ENCODE measurements at places on chromosomes 7 and 10.
A peak's percentile ranks its signal among the peaks of the same experiment; 100 is the strongest.

DNA sequence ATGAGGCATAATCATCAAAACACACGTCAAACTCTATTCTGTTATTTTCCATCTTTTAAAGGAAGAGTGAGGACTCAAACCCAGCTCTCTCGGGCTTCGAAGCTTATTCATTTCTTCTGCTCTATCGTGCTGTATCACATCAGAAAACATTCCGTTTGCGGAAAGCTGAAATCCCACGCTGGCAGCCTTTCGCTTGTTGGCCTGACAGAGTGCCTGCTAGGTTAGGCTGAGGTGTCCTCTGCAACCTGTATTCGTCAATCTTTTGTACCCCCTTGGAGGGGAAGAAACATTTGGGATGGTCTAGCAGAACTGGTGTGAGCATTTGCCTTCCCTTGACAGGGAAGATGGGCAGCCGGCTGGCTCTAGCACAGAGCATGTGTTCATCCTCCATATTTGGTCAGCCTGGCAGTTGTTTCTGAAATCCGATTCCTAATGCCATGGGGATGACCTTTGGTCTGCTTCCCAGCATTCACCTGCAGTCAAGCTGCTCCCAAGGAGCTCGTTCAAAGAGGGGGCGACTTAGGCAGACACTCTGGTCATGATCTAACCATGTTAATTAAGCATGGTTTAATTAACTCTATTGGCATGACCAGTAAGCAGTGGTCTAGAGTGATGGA is 55.2 kb downstream of the TACC2 start:
- no peak for DNase-seq

DNA sequence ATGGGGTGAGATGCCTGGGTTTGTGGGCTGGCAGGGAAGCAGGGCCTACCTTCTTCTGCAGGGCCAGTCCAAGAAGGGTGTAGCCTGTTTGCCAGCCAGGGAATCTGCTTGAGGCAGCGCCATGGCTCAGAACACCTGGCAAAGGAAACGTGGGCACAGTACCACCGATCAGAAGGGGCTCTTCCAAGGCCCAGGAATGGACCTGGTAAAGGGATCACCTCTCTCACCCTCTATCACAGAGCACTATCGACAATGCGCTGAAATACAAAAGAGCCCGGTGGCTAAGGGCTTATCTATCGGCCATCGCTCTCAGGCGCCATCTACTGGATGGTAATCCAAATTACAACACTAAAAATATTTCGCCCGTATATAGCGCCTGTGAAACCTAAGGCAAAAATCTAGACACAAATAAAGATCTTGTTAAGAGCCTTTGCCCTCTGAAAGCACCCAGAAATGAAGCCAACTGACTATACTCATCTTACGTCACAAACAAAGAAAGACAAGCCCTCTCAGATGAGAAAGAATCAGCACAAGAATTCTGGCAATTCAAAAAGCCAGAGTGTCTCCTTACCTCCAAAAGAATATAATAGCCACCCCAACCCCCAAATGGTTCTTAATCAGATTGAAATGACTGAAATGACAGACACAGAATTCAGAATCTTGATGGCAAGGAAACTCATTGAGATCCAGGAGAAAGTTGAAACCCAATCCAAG is 217.8 kb upstream of the HPS1 start:
- DNase-seq, result peak; percentile 46

DNA sequence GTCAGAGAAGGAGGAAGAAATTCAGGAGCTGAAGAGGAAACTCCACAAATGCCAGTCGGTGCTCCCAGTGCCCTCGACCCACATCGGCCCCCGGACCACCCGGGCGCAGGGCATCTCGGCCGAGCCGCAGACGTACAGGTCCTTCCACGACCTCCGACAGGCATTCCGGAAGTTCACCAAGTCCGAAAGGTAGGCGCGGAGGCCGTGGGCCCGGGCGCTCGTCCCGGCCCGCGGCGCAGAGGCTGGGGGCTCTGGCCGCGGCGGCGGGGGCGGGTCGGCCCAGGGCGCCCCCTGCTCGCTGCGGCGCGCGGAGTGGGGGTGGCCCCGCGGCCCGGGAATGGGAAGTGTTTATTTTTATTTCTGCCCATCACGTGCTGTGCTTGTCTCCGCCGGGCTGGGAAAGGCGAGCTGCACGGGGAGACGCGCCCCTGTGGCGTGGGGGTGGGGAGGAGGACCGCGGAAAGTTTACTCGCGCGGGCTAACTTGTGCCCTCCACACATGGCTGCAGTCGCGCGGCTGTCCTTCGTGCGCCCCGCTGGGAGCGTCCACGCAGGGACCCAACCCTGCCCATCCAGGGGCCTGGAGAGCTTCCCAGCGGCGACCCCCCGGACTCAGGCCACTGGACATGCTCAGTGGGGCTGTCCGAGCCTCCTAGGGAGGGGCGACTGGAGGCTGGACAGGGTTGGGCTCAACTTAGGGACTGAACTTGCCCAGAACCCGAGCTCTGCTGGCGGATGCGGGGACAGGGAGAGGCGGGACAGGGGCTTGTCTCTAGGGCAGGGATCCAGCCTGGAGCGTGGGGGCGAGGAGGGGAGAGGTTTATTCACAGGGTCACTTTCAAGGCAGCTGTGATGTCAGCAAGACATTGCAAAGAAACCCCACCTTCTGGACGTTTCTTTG is 82.6 kb upstream of the PRKG1 start:
- DNase-seq, result peak; percentile 10

- no peak for DNase-seq
Observed at GRCh38 chr7:123649964-123650363, 5.7 kb upstream of the LMOD2 start.

DNA sequence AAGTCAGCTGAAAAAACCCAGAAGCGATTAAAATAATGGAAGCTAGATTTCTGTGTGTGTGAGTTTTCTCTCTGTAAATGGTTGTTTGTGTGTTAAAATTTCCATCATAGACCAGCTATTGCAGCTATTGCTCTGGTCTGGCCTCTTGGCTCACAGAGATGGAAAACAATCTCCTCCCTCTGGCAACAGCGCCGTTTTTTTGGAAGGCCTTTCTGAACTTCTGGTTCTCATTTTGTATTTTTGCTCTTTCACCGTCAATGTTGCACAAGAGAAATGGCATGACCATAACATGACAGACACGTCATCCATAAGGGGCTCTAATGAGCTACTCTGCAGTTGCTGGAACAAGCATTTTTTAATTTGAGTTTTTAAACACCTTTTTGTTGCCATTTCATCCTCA is 91.0 kb downstream of the CUBN start:
- no peak for DNase-seq

DNA sequence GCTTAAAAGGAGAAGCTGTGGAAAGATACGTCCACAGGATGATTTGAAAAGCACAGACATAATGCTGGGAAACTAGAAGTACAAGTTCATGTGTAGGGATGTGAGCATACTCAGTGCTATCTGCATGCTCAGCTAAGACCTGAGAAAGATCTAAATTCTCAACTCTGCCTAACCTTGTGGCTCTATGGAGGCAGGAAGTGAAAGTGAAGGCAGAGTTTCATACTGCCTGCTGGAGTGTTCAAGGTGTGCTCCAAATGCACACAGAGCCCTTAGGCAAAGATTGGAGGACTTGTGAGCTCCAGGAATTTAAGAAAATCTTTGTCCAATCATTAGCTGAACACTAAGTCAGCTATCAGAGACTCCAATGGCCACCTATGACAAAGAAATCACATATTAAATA is 190.9 kb downstream of the RNLS start:
- DNase-seq, result peak; percentile 24

DNA sequence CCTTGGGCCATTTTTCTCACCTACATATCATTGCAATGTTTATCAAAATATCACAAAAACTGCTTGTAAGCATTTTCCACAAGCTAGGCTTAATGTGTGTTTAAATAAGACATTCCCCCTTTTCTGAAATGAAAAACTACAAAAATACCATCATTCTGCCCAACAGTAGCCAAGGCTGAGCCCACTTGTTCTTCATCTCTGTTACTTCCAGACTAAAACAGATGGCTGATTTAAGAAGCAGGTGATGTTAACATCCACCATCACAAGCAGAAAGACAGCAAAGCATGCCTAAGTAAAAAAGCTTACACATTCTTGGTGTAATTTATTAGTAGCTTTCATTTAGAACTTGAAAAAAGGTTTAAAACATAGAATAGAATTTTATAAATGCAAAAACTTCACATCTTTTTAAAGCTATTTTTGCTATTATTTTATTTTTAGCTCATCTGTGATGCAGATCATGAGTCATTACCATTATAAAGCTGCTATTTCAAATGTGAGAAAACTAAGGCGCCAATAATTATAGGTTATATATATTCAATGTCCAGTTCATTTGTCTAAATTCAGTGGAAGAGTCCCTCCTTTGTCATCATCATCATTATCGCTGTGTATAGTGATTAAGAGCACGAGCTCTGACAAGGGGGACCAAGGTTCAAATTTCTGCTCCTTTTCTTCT is 109.4 kb downstream of the RELN start:
- DNase-seq, result no peak

- DNase-seq, result no peak
Observed at GRCh38 chr7:77796960-77797359, 1.3 kb downstream of the TMEM60 start.

DNA sequence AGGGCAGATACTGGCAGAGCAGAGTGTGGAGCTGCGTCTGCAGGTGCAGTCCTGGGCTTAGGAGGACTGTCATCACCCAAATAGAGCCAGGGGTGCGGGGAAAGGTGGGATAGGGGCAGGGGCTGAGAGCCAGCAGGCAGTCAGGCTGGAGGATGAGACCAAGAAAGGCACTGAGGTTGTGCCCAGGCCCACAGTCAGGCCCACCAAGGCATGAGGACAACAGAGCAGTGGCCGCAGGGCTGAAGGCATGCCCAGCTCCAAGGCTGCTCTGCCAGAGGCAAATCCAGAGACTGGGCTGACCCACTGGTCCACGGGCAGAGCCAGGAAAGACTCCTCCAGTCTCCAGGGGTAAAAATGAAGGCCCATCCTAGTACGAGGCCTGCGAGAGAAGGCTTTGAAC is 24.4 kb upstream of the GATAD1 start:
- DNase-seq, result no peak

DNA sequence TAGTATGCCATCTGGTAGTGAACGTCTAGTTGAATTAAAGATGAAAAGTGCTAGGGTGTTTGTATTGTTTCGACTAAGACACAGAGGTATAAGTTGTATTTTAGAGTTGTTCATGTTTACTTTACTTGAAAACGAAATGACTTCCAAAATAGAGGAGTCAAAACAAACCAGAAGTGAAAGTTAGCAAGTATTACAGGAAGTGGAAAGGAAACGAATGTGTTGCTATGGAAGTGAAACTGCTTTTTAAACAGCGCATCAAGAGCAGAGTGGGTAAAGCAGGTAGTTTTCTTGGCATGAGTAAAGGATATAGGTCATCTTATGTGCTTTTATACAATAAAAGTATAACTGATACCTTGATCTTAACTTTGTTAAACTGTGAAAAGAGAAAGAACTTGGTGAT is 20.0 kb upstream of the GALNTL5 start:
- DNase-seq, result peak; percentile 57

DNA sequence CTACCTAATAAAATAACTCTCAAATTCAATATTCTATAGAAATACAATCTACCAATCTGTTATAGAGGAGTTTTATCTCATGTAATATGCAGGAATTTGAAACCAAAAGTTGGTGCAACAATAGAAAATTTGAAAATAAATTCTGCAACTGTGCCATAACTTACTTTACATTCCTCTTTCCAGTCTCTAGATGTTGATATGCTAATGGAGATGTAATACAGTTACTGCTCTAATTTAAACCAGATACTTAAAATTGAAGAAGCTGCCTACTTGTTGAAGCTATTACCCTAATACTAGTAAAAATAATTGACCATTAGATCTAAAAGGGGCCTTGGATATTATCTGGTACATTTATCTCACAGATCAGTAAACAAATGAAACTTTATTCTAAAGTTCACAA is 1.4 kb downstream of the ENKUR start:
- no peak for DNase-seq

GRCh38 chr10:104892879-104893617 is 252.0 kb downstream of the SORCS3 start:
- no peak for DNase-seq

DNA sequence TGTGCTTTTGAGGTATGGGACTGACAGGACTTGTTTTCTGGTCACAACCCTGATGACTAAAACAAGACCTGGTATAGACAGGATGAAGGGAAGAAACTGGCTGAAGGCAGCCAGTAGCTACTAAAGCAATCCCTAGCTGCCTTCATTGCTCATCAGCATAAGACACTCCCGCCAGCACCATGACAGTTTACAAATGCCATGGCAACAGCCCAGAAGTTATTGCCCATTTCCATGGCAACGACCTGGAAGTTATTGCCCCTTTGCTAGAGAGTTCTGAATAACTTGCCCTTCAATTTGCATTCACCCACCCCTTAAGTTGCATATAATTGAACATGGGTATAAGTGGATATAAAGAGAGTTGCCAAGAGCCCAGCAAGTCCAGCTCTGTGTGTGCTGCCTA is 169.6 kb upstream of the FAM171A1 start:
- DNase-seq, result no peak

GRCh38 chr10:651692-652091 is 37.8 kb downstream of the DIP2C start:
- DNase-seq, result no peak

DNA sequence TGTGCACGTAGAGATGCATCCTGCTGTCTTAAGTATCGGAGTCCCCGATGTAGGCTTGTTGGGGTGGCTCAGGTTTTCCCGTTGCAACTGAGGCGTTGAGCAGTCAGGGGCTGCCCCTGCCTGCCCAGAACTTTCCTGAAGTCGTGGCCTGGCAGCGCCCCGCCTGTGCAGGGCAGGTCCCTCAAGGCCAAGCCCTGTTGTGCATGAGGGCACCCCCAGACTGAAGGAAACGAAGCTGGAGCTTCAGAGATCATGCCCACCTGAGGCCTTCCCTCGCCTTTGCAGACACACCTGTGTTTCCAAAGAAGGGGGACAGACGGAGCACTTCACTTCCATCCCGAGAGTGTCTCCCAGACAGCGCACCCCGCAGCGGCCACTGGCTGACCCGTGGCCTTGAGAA is 121.1 kb downstream of the NKX6-2 start:
- DNase-seq, result no peak

DNA sequence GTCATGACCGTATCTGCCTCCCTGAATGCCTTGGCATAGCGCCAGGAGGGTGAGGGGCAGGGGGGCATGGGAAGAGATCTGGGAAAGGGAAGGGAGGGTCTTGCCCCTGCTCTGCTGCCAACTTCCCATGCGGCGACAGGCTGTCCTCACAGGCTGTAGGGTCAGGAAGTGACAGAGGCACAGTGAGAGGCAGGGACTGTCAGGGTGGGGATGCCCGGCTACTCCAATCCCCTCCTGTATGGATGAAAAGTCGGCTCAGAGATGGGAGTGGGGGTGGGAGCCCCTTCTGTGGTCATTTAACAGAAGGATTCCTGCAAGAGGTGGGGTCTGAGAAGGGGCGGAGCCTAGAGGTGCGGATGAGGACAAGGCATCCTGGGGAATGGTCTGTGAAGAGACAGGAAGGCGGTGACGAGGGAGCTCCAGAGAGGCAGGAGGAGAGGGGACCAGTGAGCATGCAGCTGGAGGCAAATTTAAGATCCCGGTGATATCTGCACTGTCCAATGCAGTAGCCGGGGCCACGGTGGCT is 20.8 kb upstream of the UNC5B start:
- no peak for DNase-seq

GRCh38 chr7:143460271-143460979 is 17.2 kb downstream of the TAS2R60 start:
- DNase-seq, result no peak

- no peak for DNase-seq
Observed at GRCh38 chr10:33094263-33095051, 136.4 kb upstream of the ITGB1 start.
